ENCODE measurements at places on chromosomes 1 and 21.

DNA sequence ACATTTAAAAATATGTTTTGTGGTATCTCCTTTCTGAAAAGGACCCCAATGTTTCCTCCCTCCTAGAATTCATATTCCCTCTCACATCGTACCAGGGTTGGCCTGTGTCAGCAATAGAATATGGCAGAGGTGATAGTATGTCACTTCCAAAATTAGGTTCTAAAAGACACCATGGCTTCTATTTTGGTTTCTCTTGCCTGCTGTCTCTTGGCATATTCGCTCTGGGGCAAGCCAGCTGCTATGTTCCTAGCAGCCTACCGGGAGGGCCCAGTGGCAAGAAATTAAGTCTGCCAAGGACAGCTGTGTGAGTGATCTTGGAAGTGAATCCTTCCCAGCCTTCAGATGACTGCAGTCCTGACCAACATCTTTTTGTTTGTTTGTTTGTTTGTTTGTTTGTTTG is 92.9 kb upstream of the PPM1J start:
- DNase-seq, result no peak

- DNase-seq, result no peak
These were observed 170.3 kb upstream of the DUSP10 start for GRCh38 chr1:221912230-221912629.

GRCh38 chr1:2108213-2108876 is 58.1 kb downstream of the PRKCZ start:
- no peak for DNase-seq

GRCh38 chr21:15408089-15408488 is 321.7 kb upstream of the USP25 start:
- DNase-seq, result no peak

- no peak for DNase-seq
These were observed 16.5 kb downstream of the PRRX1 start for GRCh38 chr1:170680428-170680827.

- DNase-seq, result no peak
These were observed 248.8 kb upstream of the FOXD3 start for GRCh38 chr1:63073309-63074306.

DNA sequence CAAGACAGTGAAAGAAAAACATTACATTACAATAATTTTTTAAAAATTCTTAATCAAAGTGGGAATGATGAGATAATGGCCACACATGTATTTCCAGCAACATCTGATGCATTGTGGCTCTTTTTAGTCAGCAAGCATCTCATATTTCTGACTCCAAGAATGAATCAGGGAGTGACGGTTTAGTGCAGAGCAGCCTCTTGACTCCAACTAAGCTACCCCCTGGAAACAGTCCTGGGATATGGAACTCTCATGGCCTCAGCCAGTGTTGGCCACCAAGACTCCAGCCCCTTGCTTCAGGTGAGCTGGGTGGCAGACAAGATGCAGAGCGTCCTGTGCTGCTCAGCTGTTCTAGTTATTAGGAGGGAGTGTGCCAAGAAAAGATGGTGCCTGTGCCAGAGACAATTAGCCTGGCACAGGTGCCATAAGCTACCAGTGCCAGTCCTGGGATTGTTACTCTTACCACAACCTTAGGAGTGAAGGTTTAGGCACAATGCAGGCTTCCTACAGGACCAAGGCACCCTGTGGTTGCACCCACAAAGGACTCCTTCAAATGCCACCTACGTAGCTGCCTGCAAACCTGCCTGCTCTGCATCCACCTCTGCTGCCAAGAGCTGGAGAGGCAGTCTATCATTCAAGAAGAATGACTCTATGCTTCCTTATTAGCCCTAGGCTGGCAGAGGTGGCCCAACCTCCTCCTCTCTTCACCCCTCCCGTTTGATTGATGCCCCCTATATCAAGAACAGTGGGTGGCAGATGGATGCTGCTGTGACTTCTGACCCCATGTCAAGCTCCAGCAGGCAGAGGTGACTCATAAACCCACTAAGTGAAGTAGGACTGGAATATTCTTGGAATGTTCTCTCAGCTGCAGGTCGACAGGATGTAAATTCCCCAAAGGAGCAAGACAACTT is 6.0 kb upstream of the SEC16B start:
- DNase-seq, result no peak

DNA sequence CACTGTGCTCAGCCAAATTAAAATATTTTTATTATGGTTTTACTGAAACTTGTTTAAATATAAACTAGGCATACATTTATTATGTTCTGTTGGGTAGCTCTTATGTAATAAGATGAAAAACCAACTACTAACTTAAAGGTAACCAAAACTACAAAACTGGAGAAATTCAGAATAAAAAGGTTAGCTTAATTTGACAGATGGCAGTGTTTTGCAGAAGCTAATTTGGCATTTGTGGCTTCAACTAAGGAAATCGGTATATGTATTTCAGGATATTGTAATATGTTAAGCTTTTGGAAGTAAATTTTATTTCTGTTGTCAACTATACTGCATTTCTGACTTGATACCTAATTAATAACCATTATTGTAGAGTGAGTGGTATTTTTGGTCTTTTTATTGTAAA is 18.8 kb downstream of the USP25 start:
- no peak for DNase-seq
